RPMI7951 (cell line): ENCODE measurements at places on chromosomes 6 and 20. TPM values are rescaled to one million over a fixed set of nuclear protein-coding genes. Genes with fewer than 3 reads are reported as not detected.
A peak's percentile ranks its signal among the peaks of the same experiment; 100 is the strongest.

DNA sequence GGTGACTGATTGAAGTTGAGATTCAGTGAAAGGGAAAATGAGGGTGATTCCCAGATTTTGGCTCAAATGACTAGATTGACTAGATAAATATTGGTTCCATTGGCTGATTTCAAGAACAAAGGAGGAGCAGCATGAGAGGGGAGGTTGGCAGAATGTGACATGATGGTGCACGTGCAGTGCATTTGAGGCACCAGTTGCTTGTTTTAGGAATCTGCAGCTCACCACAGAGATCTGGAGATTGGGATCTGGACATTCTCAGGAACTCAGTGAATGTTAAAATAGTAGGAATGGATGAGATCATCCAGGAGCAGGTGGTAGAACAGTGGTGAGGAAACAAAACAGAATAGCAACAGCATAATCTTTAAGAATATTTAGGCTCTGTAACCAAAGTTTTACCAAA, 496.3 kb downstream of the DHX35 start:
- DNase-seq = peak; percentile 15

- no peak for DNase-seq
Observed at GRCh38 chr20:50310673-50311051, 120.0 kb downstream of the CEBPB start.

- DNase-seq = no peak
Observed at GRCh38 chr6:42805297-42805861, 23.5 kb downstream of the BICRAL start.

DNA sequence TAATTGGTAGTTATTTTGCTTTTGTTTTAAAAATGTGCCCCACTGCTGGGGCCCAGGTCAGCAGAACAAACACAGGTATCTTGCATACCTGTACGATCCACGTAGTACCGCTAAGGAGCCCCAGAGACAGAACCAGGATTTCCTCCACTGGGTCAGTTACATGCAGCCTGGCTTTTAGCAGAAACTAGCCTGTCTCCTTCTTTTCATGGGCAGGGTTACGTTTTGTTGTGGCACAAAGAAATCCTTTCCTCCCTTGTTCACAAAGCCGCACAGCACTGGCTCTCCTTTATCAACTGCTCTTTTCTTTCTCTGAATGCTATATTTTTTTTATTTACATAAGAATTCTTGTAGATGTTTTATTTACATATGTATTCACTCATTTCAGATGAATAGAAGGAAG, 190.3 kb upstream of the POU3F2 start:
- no peak for DNase-seq

Gene SF3B5
- total RNA-seq = 264 and 311 TPM in 2 replicates

GRCh38 chr6:81130061-81130460, 622.4 kb downstream of the TENT5A start:
- DNase-seq = no peak

Gene TFAP2B
- not detected in 2 replicates for total RNA-seq

Gene MMP24
- 0.59 and 0.96 TPM in 2 replicates for total RNA-seq

DNA sequence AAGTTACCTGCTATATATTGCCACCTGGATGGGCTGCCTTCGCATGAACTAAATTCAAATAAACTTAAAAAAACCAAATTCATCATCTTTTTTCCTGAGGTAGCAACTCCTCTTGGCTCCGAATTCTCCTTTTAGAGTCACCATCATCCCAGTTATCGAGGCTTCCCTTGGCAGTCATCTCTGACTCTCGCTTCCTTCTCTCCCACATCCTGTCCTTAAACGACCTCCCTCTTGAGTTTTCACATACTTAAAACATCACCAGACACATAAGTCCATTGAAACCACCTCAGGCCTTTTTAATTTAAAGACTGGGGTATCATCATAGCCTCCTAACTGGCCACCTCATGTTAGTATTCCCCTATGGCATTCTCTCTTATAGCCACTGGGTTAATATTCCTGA, 296.1 kb upstream of the FLRT3 start:
- DNase-seq = no peak

GRCh38 chr20:48638546-48638945, 189.3 kb downstream of the PREX1 start:
- DNase-seq = peak; percentile 95

GRCh38 chr6:65816991-65817390, 110.0 kb upstream of the EYS start:
- no peak for DNase-seq

DNA sequence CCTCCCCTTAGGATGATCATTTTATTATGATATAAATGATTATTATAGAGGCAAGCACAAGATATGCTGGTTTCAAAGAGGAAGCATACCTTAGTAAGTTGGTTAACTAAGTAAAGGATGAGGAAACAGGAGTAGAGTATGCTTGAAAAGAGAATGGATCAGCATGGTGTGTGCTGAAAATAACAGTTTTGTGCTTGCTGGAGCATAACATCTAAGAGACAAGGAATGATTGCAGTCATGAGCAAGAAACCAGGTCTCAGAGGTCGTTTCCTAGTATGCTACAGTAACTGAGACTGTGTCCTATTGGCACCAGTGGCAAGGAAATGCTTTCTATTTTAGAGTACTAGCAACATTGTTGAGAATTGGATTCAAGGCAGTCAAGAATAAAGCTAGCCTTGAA, 34.1 kb downstream of the CDC40 start:
- no peak for DNase-seq

Gene GRM1
- 0.12 TPM in 1 of 2 replicates, not detected in the other for total RNA-seq

DNA sequence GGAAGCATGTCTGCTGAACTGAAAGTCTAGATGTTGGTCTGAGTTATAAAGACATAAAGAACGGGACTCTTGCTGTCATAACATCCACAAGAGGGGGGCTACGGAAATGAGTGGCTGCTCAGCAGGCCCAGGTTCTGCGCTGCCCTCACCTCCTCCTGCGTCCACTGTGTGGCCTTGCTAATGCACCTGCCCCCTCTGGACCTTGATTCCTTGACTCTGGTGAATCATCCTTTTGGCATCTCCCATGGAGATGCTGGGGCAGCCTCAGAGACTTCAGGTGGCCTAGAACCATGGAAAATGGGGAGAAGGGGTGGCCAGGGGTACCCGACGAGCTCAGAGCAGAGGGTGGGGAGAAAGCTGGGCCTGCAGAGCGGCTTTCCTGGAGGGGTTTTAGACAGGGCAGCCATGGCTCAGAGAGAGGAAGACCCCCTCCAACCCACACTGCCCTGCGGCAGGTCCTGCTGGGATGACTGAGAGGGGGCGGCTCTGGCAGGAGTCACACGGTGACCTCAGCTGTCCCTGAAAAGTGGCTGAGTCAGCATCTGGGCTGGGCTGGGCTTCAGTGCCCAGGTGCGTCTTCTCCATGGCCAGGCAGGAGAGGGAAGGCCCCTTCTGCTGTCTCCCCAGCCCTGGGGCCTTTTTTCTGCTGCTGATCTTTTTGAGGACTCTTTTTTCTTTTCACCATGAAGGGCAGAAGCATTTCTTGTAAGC, 46.9 kb downstream of the DLGAP4 start:
- DNase-seq = no peak

Gene TFAP2C
- 104 and 106 TPM in 2 replicates for total RNA-seq

Gene ERVFRD-1
- total RNA-seq = not detected in 2 replicates

DNA sequence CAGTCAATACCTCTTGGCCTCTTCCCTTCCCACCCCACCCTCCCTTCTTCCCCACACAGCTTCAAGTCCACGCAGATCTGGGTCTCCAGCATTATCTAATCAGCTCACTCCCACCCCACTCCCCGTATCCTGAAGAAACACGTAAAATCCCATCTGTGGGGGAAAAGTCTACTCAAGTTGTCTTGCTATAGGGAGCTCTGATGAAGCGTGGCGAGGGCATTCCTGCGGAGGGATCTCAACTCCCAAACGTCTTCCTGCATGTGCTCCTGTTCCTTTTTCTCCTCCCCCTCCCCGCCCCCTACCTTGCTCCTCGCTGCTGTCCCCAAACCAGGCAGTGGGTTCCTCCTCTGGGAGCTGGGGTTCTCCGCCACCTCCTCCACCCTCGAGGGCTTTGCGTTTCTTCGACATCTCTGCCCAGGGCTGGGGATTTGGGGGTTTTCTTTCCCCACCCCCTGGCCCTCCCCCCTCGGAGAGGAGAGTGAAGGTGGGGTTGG, 181.8 kb downstream of the TBXT start:
- peak; percentile 44 for DNase-seq

Gene HLA-DPA1
- 4.4 and 10.0 TPM in 2 replicates for total RNA-seq

Gene LRRC73
- 0.10 and 0.60 TPM in 2 replicates for total RNA-seq

Gene SLCO4A1
- total RNA-seq = 60.2 and 62.4 TPM in 2 replicates

GRCh38 chr6:111096246-111096645, 8.9 kb downstream of the SLC16A10 start:
- no peak for DNase-seq

Gene POPDC3
- total RNA-seq = 63.6 and 66.4 TPM in 2 replicates

- DNase-seq = no peak
Observed at GRCh38 chr20:33370291-33370690, 31.0 kb downstream of the CDK5RAP1 start.

GRCh38 chr6:96657344-96657743, 94.4 kb downstream of the FHL5 start:
- DNase-seq = no peak

Gene HS3ST5
- total RNA-seq = not detected in 2 replicates

DNA sequence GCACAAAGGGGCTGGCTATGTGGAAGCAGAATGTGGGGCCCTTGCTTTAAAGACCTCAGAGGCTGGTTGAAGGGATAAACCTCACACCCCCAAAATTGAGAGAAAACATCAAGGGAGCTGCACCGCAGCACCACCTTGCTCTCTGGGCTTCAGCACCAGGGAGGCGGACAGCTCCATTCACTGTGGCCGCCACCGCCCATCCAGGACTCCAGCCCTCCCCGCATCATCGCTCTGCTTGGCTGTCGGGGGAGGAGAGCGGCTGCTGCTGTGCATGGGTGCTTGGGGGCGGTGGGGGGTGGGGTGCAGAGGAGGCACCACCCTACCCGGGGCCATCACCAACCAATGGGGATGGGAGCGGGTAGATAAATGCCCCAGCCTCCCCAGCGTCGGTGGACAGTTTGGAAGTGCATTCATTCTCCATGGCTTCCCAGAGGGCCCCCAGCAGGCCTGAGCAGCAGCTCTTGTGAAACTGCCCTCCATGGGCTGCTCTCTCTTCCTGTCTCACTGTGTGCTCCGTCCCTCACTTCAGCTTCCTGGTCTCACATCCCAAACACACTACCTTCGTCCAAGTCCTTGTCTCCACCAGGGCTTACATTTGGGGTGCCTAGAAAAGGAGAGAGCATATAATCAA, 75.7 kb upstream of the BHLHE23 start:
- peak; percentile 53 for DNase-seq

Gene PACRG
- not detected in 2 replicates for total RNA-seq

DNA sequence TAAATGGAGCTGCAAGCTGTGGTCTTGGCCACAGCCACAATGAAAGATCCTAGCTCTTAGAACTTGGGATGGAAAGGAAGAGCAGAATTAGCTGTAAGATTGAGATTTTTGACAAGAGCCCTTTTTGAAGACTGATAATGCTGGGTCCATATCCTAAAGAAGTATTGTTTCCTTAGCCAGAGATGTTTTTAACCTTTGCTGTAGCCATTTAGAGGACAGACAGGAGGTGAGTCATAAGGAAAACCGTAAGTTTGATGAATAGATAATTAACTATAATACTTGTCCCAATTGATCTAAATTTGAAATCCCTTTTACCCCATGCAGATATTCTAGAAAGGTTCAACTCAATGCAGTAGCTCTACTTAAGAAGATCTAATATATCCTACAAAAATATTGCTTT, 213.7 kb downstream of the HTR1B start:
- peak; percentile 22 for DNase-seq
